T1000 (cell line): ENCODE measurements at places on chromosomes 12 and 14.

GRCh38 chr12:50402264-50403000, 1.7 kb downstream of the LARP4 start:
- no peak for DNase-seq

- no peak for DNase-seq
Observed at GRCh38 chr12:54569072-54569471, 19.4 kb downstream of the PPP1R1A start.

- no peak for DNase-seq
Observed at GRCh38 chr14:31307618-31308017, 100.0 kb upstream of the HECTD1 start.

GRCh38 chr14:57866199-57866705, 360 bp upstream of the SLC35F4 start:
- no peak for DNase-seq

- no peak for DNase-seq
Observed at GRCh38 chr12:49948866-49949845, 1.4 kb upstream of the AQP2 start.

DNA sequence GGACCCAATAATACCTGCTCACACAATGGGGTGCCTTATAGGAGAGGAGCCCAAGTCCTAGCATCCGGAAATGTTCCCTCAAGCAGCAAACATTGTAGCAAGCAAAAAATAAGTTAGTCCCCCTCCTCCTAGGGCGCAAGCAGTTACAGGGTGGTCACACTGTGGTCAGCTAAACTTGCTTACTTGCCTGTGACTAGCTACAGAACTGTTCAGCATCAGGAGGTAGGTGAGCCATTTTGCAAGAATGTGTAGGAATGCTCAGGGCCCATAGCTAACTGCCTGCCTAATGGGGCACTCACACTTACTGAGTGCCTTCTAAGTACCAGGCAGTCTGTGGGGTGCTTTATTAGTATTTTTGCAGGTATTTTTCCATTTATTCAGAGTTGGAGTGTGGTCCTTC, 154.6 kb upstream of the GRIN2B start:
- no peak for DNase-seq

GRCh38 chr12:65510007-65510406, 231.5 kb downstream of the MSRB3 start:
- DNase-seq: no peak

GRCh38 chr14:70901269-70901668, 6.0 kb upstream of the PCNX1 start:
- DNase-seq: no peak

- no peak for DNase-seq
Observed at GRCh38 chr12:106455111-106455510, 97.6 kb downstream of the POLR3B start.

- peak; percentile 82 for DNase-seq
Observed at GRCh38 chr12:49535921-49536525, 2.8 kb upstream of the KCNH3 start.

- no peak for DNase-seq
Observed at GRCh38 chr12:106442575-106442974, 85.0 kb downstream of the POLR3B start.

DNA sequence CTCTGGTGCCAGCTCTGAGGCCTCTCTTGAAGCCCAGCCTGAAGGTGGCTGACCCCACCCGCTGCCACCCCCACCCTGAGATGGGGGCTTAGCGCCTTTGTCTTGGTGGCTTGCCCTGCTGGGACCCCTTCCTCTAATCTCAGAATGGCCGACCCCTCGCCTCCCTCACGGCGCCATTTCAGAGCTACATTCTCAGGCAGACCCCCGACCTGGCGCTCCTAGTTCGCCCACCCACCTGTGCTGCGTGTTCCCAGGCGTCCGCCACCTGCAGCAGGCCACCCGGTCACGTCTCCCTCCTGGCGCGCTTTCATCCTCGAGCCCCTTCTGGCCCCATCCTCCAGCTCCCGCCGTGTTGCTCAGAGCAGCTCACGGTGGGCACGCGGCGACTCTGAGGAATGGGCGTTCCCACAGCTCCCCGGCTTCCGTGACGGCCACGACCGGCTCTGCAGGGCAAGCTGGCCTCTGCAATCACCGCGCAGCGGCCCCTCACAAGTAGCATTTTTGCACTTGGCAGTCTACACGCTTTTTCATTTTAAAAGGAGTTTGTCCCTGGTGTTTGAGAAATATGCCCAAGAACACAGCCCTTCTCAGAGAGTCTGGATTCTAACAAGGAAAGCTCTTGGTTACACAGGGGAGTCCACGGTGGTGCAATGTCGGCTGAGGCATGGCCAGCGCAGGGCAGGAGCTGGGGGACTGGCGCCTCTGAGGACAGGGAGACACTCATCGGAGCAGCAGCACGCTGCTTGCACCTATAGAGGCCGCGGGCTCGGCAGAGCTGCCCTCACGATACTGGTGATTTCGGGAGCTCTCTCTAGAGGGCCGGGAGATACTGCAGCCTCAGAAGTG, 105.7 kb upstream of the C14orf180 start:
- DNase-seq: no peak

DNA sequence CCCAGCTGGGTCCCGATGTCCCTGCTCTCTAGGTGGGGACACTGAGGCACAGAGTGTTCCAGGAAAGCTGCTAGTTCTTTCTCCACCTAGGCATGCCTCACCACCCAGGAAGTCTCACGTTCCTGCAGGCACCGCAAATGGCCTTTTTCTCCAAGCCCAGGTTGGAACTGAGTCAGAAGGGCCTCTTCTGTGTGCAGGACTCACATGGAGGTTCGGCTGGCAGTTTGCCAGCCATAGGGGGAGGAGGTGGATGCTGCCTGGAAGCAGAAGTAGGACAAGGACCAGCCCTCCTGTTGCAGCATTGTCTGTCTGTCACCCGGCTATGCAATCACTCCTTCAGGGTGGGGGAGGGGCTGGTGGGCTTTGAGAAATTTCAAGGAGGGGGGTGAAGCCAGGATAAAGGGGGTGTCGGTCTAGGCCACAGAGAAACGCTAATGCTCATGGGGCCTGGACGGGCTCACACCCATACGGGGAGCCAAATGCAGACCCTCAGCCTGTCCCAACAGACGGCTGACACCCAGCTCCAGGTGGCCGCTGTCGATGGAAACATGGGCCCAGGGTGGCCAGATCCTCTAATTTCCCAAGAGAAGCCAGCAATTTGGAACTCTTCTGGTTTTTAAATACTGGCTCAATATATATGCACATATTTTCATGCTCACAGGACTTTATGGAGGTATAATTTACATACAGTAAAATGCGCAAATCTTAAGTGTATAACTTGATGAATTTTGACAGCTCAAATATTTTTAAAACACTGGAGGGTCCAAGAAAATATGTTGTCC, 120.5 kb downstream of the PHETA1 start:
- DNase-seq: no peak

GRCh38 chr14:103625356-103626095, 3.5 kb upstream of the KLC1 start:
- no peak for DNase-seq

- peak; percentile 75 for DNase-seq
Observed at GRCh38 chr12:71556875-71557274, 106.8 kb downstream of the ZFC3H1 start.

- DNase-seq: no peak
Observed at GRCh38 chr14:96587823-96588385, 85.7 kb downstream of the PAPOLA start.

GRCh38 chr14:91392623-91393303, 24.9 kb downstream of the CCDC88C start:
- DNase-seq: no peak

GRCh38 chr12:104427547-104427938, 29.2 kb upstream of the CHST11 start:
- DNase-seq: no peak

DNA sequence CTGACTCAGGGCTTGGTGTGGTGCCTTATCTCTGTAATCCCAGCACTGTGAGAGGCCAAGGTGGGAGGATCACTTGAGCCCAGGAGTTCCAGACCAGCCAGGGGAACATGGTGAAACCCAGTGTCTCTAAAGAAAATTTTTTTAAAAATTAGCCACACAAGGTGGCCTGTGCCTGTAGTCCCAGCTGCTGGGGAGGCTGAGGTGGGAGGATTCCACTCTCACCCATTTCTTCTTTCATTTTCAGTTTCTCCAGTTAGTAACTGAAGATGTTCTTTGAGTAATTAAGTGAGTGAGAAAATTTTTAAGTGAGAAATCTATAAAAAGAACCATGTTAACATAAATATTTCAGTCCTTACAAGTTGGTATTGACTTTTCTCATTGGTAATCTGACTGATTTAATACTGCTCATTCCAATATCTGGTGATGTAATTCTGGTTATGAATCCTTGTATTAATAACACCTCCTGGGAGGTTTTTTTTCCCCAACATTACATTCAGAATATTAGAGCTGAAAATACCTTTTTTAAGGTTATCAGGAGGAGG, 6.1 kb downstream of the METTL3 start:
- no peak for DNase-seq

- no peak for DNase-seq
Observed at GRCh38 chr14:23062002-23062401, 4.7 kb upstream of the CDH24 start.
